Tracheal epithelial cell (primary cell): ENCODE measurements at places on chromosomes 13 and 19. TPM values are rescaled to one million over a fixed set of nuclear protein-coding genes. Genes with fewer than 3 reads are reported as not detected.

ZNF234 gene
- 5.8 and 6.0 TPM in 2 replicates for total RNA-seq

KLK10 gene
- 7.7 and 14.5 TPM in 2 replicates for total RNA-seq

UNC13A gene
- under 0.01 TPM in 1 of 2 replicates, not detected in the other for total RNA-seq

ZNF66 gene
- total RNA-seq, result 0.43 and 4.1 TPM in 2 replicates

RAB11B gene
- total RNA-seq, result 23.9 and 28.4 TPM in 2 replicates

MEIOSIN gene
- total RNA-seq, result not detected in 2 replicates

ZNF418 gene
- total RNA-seq, result 4.9 and 5.1 TPM in 2 replicates

HPN gene
- 0.72 TPM in 1 of 2 replicates, not detected in the other for total RNA-seq

ZNF547 gene
- total RNA-seq, result 1.3 and 3.1 TPM in 2 replicates

CERS1 gene
- total RNA-seq, result 0.72 and 0.85 TPM in 2 replicates

ELOF1 gene
- 27.1 and 28.9 TPM in 2 replicates for total RNA-seq

GRAMD1A gene
- 14.5 and 15.4 TPM in 2 replicates for total RNA-seq

TUBB4A gene
- total RNA-seq, result 1.9 TPM in 1 of 2 replicates, not detected in the other

MBD3L2 gene
- not detected in 2 replicates for total RNA-seq

COL4A1 gene
- 11.3 and 366 TPM in 2 replicates for total RNA-seq

PLK5 gene
- total RNA-seq, result not detected in 2 replicates

IFNL1 gene
- not detected in 2 replicates for total RNA-seq

GTF3A gene
- total RNA-seq, result 135 and 150 TPM in 2 replicates

ZNF442 gene
- total RNA-seq, result 1.9 and 2.1 TPM in 2 replicates

LYL1 gene
- total RNA-seq, result 0.72 and 4.3 TPM in 2 replicates

SMAD9 gene
- 0.24 and 0.43 TPM in 2 replicates for total RNA-seq

C19orf85 gene
- not detected in 2 replicates for total RNA-seq

KLK4 gene
- not detected in 2 replicates for total RNA-seq

FFAR2 gene
- 0.24 TPM in 1 of 2 replicates, not detected in the other for total RNA-seq

ZNF223 gene
- 2.9 and 7.9 TPM in 2 replicates for total RNA-seq

UGGT2 gene
- 26.6 and 30.4 TPM in 2 replicates for total RNA-seq

ZIC2 gene
- under 0.01 TPM in 1 of 2 replicates, not detected in the other for total RNA-seq
